ENCODE measurements at places on chromosomes 3 and 15.

- DNase-seq, result no peak
Observed at GRCh38 chr3:4745235-4745610, 234.0 kb upstream of the BHLHE40 start.

DNA sequence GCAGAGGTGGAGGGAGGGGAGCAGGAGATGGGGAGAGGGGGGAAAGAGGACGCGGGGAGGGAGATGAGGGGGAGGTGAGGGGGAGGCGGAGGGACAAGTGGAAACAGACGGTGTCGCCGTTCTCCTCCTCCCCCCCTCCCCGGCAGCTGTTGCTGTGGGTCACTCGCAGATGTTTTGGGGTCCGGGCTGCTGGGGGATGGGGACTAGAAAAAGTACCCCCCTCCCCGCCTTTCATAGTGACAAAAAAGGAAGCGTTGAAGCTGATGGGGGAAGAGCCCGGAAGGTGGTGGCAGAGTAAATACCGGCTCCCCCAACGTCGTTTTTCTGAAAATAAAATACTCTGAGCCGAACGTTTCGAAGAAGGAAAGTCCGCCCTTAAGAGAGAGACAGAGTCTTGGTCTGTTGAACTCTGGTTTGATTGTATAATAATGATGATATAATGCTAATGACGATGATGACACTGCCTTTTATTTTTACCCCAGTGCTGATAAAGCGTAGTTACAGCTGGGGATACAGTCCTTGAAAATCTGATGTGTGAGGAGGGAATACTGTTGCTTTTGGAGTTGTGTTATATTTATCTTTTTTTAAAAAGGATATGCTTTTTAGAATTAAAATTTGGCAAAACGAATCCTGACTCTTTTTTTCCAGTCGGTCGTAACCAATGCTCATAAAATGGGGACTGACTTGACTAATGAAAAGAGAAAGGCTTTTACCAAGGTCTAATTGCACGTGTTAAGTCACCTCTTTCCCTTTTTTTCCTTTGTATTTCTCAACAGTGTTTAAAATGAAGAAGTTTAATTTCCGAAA is 993 bp downstream of the STXBP5L start:
- DNase-seq, result no peak

GRCh38 chr3:176584413-176585176 is 612.7 kb downstream of the TBL1XR1 start:
- DNase-seq, result no peak

DNA sequence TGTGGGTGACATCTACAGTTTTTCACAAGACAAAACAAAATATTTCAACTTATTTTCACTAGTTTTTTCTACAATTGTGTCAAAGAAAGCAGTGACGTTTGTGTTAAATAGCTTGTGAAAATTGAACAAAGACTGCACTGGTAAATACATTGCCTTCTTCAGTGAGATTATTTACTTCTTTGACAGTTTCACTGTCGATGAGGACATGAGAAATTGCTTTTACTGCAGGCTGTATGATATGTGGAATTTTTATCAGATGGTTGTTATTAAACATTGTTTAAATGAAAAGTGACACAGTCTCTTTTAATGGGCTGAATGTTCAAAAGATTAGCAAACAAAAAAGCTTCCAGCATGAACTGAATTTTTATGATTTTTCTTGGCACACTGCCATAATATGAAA is 773.9 kb upstream of the CADM2 start:
- no peak for DNase-seq

- no peak for DNase-seq
Observed at GRCh38 chr3:116247605-116248004, 197.7 kb downstream of the LSAMP start.

- no peak for DNase-seq
Observed at GRCh38 chr15:54820811-54821210, 375.9 kb downstream of the RSL24D1 start.

- DNase-seq, result no peak
Observed at GRCh38 chr3:23567917-23568316, 237.8 kb upstream of the UBE2E1 start.

DNA sequence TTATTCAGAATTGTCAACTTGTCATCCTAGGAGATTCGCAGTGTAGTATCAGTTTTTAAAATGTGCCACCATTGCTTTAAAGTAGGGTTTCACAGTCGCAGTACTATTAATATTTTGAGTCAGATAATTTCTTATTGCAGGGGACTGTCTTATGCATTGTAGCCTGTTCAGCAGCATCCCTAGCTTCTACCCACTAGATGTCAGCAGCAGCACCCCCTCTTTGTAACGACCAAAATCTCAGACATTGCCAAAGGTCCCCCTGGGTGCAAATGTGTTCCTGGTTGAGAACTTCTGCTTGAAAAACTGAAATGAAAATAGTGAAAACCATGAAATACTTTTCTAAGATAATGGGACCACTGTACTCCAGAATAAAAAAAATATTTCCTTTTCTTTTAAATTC is 474.8 kb downstream of the CNTN3 start:
- DNase-seq, result no peak

- DNase-seq, result no peak
Observed at GRCh38 chr3:148226246-148226645, 471.5 kb upstream of the AGTR1 start.

GRCh38 chr3:38916706-38917105 is 100.7 kb upstream of the SCN10A start:
- DNase-seq, result no peak

GRCh38 chr15:42401544-42402454 is 42.5 kb downstream of the CAPN3 start:
- DNase-seq, result no peak

DNA sequence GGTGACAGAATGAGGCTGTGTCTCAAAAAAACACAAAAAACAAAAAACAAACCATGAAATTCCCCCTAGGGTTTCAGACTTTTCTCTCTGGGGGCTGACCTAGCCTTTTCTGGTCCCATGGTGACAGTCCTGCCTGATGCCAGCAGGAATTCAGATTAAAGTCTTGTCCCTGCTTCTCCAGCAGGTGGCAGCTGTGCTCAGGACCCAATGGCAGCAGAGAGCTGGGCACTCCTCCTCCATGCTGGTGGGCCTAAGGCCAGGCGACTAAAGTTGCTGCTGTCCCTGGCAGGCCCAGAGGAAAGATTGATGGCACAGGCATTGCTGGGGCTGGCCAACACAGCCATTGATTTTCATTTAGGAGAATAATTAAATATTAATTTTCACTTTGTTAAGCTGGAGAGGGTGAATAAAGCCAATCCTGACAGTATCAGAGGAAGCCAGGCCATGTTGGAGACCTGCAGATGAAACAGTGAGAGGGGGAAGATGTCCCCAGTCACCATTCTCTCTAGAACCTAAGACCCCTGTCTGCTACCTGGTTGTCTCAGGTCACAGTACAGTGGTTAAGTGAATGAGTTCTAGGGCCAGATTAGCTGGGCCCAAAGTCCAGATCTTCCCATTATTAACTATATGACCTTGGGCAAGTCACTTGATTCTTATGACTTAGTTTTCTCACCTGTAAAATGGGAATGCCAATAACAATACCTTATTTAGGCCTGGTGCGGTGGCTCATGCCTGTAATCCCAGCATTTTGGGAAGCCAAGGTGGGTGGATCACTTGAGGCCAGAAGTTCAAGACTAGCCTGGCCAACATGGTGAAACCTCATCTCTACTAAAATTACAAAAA is 7.1 kb downstream of the CELF6 start:
- peak; percentile 27 for DNase-seq

DNA sequence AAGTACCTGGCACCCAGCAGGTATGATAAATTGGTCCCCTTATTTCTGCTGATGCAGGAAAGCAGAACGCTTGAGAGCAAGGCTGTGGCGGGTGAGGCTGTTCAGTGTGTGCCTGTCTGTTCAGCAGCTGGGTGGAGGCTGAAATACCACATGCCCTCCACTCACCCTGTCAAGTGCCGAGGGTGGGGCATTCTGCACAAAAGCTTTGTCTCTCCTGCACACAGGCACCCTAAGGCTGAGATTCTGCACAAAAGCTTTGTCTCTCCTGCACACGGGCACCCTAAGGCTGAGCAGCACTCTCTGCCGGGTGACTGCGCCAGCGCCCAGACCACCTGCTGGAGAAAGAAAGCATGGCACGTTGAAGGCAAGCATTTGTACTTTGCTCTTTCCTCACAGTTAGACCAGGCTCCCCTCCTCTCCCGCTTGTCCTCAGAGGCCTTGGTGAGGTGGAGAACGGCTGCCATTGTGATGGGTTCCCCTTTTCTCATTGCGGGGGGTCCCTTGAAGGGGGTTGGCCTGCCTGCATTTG is 97.5 kb downstream of the BDH1 start:
- no peak for DNase-seq

GRCh38 chr15:48358229-48359152 is 27.3 kb downstream of the DUT start:
- no peak for DNase-seq

GRCh38 chr3:188174317-188175044 is 20.5 kb downstream of the LPP start:
- no peak for DNase-seq

DNA sequence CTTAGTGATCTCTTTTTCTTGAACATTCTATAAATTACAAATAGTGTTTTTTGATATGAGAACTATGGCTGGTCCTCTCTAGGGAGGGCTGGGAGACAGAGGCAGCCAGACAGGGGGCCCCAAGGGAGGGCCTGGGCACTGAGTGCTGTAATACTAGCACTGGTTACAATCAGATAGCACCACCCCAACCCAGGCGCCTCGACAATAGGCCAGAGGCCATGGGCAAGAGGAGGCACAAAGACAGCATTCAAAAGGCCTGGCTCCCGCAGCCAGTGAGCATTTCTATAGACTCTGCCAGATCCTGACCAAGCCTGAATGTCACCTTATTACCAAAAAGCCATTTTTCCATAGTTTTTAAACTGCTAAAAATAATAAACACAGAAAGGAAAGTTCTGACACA is 158.5 kb downstream of the THRB start:
- DNase-seq, result no peak

- no peak for DNase-seq
Observed at GRCh38 chr3:156175570-156175969, 55.2 kb downstream of the KCNAB1 start.

DNA sequence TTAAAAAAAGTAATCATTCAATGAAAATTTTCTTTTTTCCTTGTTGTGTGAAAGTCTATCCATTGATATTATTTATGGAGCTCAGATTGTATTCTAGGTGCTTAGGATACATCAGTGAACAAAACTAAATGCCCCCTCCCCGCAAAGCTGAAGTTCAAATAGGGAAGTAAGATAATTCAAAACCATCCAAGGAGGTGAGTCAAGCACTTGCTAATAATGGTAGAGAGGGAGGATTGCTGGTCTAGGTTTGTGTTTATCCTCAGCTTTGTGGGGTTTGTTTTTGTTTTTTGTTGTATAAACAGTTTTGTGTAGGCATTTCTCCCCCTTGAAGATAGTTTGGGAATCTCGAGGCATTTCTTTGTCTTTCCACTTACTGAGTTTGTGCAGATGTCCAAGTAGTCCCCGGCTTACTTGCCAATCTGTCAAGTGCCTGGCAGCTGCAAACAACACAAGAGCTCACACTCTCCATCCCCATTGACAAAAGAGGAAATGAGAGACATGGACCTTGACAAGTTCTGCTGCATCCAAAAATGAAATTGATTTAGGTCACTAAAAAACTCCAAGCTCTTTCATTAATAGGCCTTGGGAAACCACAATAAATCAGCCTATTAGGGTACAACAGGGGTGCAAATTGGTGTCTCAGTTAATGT is 575.8 kb upstream of the TBL1XR1 start:
- no peak for DNase-seq

DNA sequence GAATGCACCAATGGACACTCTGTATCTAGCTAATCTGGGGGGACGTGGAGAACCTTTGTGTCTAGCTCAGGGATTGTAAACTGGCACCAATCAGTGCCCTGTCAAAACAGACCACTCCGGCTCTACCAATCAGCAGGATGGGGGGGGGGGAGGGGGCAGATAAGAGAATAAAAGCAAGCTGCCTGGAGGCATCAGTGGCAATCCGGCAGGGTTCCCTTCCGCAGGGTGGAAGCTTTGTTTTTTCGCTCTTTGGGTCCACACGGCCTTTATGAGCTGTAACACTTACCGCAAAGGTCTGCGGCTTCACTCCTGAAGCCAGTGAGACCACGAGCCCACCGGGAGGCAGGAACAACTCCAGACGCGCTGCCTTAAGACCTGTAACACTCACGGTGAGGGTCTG is 827.1 kb downstream of the PLOD2 start:
- no peak for DNase-seq

GRCh38 chr3:146247911-146248310 is 3.0 kb downstream of the PLSCR4 start:
- DNase-seq, result no peak

GRCh38 chr3:125149462-125149861 is 63.1 kb downstream of the SLC12A8 start:
- DNase-seq, result no peak

DNA sequence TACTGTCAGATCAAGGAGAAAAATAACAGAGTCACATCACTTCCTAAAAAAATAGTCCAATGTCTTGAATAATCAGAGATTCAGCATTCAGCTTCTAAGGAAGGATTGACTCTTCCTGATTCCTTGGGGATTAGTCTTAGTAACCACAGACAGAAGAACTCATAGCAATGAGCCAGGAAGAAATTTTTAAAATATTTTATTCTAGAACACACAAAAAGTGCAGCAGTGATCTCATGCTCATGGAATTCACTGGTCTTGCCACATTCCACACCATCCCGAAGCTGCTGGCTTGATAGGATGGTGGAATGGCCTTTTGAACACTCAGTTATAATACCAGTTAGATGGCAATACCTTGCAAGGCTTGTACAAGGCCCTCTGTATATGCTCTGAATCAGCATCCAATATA is 43.0 kb upstream of the ABI3BP start:
- DNase-seq, result no peak

DNA sequence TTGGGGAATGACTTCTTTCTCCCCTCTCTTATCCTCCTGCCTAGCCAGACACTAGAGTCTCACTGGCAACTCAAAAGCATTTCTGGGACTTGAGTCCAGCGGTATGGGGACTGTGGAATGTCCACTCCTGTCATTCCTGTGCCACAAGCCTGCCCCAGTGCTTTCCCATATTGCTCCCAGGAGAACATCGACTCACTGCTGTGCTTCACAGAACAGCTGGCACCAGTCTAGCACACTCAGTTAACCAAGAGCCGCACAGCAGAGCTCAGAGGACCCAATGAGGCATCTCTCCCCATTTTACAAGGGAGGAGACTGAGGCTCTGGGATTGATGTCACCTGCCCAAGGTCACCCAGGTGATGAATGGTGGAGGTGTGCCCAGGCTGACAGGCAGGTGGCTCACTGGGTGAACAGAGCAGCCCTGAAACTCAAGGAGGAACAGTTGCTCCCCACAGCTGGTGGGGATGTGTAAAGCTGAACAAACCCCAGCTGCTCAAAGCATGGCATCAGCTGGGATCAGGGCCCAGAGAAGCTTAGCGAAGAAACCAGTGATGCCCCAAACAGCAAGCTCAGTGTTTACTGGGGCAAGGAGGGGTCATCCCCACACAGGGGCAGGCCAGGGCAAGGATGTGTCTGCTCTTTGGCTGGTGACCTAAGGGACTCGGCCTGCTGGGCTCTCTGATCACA is 35.4 kb upstream of the DUSP7 start:
- DNase-seq, result no peak

GRCh38 chr15:70427167-70428120 is 329.7 kb upstream of the TLE3 start:
- DNase-seq, result no peak
